ENCODE measurements at places on chromosomes 5 and 9.

GRCh38 chr9:14131356-14132088 lies 182.4 kb downstream of the NFIB start:
- DNase-seq: no peak

DNA sequence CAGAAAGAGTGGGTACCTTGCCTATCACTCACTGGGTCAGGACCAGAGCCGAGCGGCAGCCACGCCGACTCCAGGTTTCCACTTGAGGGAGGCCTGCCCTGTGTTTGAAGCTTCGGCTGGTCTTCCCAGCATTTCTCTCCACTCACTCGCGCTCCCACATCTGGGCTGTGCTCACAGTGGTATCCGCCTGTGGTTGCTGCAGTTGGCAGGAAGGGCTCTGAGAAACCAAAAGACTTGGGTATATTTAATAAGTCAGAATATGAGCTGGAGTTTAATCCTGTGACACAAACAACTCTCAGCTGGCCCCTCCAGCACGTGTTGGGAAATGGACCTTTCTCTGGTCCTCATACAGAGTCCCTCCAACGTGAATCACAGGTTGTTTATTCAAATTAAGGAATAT lies 70.9 kb downstream of the SPRY4 start:
- no peak for DNase-seq

- no peak for DNase-seq
These were observed 57.1 kb upstream of the NMUR2 start for GRCh38 chr5:152462021-152462721.

GRCh38 chr9:98995059-98995671 lies 51.5 kb downstream of the COL15A1 start:
- DNase-seq: no peak

- no peak for DNase-seq
These were observed 152.7 kb upstream of the TBCA start for GRCh38 chr5:77928776-77929300.

DNA sequence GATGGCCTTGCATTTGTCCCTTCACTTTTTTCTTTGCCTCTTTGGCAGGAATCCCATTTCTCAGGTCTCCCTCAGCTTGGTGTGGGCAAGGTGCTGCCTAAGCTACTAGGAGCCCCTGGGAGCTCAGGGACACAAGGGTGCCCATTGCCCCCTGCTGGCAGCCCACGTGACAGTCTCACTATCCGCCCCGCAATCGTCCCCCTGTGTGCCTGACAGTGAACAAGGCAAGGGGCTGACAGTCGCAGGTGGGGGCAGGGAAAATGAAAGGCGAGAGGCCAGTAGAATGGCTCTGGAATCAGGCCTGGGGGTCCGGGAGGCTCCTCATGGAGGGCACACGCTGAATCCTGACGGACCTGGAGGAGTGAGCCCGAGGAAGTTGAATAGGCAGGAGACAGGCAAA lies 2.0 kb upstream of the PCDH12 start:
- no peak for DNase-seq

GRCh38 chr5:177434942-177435738 lies 8.7 kb downstream of the GRK6 start:
- no peak for DNase-seq

GRCh38 chr9:88464851-88465250 lies 70.1 kb upstream of the NXNL2 start:
- no peak for DNase-seq

DNA sequence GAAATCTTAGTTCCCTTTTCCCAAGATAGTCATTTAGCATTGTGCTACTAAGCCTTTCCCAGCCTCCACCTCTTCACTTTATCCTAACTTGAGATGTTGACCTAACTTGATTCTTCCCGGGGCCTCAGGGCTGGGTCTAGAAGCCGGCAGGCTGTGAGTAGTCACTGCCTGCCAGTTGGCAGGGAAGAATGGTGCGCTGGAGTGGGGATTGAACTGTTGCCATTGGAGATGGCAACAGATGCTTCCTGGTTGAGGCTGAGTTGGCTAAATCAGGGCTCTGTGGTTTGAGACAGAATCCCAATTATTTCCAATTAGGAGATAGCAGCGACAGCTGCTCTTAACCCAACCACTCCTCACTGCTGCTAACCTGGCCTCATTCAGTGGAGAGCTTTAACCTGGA lies 343.1 kb downstream of the BRINP1 start:
- no peak for DNase-seq

DNA sequence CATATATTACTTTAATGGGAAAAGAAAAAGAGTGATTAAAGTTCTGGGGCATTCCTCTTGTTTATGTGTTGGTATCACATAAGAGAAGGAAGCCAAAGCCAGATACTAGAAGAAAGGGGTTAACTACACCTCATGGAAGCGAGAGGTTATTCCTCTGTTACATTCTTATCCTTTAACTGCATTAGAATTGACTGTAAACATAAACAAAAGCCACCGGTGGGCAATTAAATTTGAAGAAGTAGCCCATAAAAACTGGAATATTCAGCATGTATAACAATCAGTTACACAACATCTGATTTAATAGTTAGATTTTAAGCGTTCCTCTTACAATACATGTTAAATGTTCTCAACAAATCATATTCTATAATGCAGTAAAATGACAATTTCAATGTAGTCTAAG lies 18.8 kb downstream of the POU5F2 start:
- no peak for DNase-seq

GRCh38 chr9:89531766-89532165 lies 33.9 kb upstream of the SEMA4D start:
- no peak for DNase-seq

- DNase-seq: no peak
These were observed 51.9 kb upstream of the ENTREP1 start for GRCh38 chr9:69273161-69273560.

DNA sequence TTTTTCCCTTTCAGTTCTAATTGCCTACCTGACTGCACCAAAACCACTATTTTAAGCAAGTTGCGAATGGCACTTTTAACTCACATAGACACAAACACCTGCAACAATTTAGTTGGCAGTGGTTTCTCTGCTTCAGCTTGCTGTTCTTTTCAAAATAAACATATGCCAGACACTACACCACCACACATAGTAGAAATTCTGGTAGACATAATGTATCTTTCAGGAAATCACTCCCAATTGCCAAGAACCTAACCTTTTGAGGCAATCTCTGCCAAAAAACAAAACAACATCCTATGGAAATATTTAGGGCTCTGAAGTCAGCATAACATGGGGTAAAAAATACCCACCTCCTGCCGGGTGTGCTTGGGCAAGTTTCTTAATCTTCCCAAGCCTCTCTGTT lies 27.7 kb downstream of the GLIS3 start:
- no peak for DNase-seq

DNA sequence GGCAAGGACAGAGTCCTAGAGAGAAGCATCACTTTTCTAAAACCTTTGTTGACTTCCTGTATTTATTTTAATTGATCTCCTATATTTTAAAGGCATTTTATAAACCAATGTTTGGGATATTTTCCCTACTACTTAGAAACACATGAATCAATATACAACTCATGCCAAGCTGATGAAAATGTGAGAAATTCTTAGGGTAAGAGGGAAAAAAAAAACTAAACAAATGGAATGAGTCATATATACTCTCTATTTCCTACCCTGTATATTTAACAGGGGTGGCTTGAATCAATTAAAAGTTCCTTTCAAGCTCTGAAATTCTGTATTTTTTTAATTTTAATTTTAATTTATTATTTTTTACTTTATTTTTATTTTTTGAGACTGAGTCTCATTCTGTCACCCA lies 19.6 kb downstream of the BAAT start:
- DNase-seq: no peak

DNA sequence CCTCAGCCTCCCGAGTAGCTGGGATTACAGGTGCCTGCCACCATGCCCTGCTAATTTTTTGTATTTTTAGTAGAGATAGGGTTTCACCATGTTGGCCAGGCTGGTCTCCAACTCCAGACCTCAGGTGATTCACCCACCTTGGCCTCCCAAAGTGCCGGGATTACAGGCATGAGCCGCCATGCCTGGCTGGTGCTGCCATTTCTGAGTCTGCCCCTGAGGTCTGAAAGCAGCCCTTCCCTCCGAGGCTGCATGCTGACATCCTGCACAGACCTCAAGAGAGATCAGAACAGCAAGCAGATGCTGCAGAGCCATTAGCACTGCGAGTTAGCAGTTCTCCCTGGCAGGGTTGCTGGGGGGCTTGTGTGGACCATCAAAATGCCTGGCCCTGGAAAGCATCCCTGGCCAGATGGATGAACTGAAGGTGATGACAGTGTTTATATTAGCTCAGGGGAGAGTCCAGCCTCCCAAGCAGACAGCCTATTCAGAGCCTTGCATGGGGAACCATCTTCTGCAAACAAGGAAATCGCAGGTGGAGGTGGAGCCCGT lies 176.5 kb upstream of the PANK3 start:
- no peak for DNase-seq

DNA sequence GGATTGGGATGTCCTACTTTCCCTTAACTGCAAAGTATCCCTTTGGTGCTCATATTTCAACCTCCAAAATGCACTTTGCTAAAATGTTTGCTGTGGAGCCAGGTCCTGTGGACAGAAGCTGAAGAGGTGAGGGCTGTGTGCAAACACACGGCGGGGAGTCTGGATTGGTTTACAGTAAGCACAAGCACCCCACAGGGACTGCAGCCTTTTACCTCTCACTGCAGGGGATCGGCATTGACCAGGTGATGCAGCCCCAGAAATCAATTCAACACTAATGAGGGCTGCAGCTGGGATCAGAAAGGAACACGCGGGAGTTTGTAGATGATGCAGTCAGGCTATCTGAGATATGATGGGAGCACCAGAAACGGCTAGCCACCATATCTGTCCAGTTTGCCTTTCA lies 450.9 kb downstream of the CCDC171 start:
- DNase-seq: no peak

DNA sequence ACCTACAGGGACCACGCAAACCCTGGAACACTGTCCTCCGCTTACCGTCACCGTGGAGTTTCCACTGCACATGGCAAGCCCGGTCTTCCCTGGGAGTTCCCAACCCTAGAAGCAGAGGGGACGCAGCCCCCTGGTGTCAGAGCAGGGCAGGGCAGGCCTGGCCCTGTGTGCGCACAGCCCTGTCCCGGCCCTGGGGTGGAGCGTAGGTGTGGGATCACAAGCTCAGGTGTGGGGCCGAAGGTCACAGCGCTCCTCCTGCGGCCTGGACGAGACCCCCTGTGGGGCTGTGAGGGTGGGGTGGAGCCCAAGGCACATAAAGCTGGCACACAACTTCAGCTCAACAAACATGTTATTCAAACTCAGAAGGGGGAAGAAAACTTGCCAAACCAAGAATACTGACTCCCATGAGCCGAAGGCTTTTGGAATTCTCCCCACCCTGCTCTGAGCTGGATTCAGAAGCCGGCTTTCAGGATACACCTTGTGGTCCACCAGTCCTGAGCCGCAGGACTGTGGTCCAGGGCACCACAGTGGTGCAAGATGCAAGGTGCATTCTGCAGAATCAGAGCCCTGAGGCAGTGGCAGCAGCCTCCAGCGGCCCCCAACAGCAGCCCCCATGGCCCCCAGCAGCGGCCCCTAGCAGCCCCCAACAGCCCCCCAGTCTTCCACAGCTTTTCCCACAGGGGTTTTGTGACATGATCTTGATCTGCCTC lies 11.8 kb upstream of the EXOC3 start:
- no peak for DNase-seq

- DNase-seq: no peak
These were observed 117.4 kb upstream of the GPR151 start for GRCh38 chr5:146633323-146633764.

DNA sequence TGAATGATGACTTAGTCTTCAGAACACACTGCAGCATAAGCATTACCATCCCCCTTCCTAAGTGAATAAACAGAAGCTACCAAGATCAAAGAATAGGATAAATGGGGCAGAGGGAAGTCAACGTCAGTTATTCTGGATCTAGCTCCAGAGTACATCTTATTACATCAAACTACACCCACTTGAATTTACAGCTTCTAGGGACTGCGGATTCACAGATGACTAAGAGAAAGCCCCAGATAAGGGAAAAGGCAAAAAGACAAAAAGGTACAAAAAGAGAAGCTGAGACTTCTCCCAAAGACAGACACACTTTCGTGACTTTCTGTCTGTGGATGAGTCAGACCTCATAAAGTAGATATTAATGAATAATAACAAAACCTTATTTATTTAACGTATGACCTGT lies 457.9 kb upstream of the BRINP1 start:
- DNase-seq: no peak

GRCh38 chr5:147170603-147171002 lies 64.2 kb upstream of the STK32A start:
- no peak for DNase-seq

DNA sequence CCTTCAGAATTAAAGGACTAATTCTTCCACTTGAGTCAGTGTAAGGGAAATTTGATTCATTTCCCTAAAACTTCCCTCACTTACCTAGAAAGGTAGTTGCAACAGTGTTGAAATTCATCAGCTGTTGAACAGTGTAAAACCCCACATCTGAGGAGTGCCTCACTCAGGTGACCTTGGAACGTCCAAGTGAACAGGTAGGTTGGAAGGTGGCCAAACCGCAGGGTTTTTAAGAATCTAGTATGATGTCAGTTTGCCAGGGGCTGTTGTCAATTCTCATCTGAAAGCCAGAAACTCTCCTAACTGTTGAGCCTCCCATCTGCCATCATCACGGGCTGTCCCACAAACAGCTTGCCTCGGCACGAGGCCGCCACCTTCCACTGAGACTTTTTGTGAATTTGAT lies 105.7 kb downstream of the TMEM174 start:
- DNase-seq: no peak

DNA sequence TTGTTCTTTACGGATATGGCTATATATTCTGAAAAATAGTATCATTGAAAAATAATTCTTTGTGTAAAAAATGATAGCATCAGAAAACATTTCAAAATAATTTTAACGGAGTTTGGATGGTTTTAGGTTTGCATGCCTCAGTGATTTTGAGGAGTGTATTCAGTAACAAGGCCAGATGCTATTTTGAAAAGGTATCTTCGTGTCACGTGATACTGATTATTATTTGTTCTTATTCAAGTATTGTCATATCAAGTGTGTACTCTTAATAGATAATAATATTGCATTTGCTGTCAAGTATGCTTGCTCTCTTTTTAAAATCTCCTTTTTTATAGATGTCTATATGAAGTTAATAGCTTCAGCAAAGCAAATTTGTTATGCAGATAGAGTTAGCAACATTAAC lies 313.1 kb upstream of the PTPRD start:
- no peak for DNase-seq
